Stimulated activated CD4-positive, alpha-beta T cell treated with anti-CD3 and anti-CD28 coated beads, Interleukin-1b, Interleukin-23, amount 100 ng/mL, for 1 hour (primary cell): ENCODE measurements at places on chromosomes 7 and 10.

DNA sequence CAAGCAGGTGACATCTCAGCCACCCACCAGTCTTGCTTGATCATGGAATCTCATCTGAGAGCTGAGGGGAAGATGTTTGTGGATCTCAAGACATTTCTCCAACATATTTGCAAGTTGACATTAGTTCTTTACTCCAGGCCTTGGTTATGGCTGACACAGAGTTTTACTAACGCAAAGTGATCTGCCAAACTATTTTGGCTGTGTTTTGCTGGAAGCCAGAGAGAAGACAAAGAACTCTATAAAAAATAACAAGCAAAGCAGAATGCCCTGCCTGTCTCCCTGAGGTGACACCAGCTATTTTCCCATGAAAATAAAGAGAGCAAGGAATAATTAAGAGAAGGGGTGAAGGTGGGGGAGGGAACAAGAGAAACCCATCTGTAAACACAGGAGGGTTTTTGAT lies 286.4 kb downstream of the WDR11 start:
- DNase-seq, result no peak

DNA sequence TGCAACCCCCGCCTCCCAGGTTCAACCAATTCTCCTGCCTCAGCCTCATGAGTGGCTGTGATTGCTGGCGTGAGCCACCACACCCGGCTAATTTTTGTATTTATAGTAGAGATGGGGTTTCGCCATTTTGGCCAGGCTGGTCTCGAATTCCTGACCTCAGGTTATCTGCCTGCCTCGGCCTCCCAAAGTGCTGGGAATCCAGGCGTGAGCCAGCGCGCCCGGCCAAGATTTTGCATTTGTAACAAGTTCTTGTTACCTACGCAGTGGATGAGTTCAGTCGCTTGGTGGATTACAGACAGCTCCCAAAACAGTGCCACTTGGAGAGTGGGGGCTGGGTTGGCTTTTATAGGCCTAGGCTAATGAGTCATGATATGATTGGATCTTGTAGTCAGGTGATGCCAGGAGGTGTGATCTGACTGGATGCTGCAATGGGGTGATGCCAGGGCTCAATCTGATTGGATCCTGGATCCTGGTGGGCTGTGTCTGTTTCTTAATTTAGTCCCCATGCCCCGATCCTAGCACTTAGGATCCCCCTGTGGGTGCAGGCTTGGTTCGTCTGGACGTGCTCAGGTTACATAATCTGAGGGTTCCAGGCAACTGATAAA lies 20.3 kb downstream of the SBDS start:
- DNase-seq, result no peak

- no peak for DNase-seq
These were observed 14.4 kb upstream of the TTYH3 start for GRCh38 chr7:2617325-2617905.

DNA sequence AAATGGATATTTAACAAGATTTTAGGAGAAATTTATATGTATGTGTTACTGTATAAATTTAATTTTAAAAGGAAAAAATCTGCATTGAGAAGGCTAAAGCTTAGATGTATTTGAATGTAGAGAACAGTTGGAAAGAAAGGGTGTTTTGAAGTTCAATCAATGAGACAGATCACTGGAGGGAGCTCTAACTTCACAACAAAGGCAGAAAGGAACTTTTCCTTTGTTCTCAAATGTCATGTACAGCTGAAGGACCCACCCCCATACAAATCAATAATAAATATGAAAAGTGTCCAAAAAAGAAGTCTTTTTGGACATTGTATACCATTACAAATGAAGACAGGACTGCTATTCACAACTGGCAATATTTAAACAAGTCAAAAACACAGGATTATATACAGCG lies 403.4 kb downstream of the DNAJB9 start:
- DNase-seq, result no peak

GRCh38 chr7:157513162-157513621 lies 176.4 kb downstream of the DNAJB6 start:
- no peak for DNase-seq

DNA sequence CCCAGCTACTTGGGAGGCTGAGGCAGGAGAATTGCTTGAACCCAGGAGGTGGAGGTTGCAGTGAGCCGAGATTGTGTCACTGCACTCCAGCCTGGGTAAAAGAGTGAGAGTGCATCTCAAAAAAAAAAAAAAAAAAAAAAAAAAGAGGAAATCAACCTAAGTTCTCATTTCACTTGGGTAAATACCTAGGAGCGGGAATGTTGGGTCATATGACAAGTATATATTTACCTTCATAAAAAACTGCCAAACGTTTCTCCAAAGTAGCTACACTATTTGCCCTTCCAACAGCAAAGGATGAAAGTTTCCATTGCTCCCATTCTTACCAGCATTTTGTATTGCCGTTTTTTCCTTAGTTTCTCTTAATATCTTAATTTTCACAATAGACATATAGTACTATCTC lies 9.8 kb downstream of the P4HA1 start:
- no peak for DNase-seq

GRCh38 chr7:6650521-6651011 lies 13.4 kb downstream of the ZNF316 start:
- no peak for DNase-seq

DNA sequence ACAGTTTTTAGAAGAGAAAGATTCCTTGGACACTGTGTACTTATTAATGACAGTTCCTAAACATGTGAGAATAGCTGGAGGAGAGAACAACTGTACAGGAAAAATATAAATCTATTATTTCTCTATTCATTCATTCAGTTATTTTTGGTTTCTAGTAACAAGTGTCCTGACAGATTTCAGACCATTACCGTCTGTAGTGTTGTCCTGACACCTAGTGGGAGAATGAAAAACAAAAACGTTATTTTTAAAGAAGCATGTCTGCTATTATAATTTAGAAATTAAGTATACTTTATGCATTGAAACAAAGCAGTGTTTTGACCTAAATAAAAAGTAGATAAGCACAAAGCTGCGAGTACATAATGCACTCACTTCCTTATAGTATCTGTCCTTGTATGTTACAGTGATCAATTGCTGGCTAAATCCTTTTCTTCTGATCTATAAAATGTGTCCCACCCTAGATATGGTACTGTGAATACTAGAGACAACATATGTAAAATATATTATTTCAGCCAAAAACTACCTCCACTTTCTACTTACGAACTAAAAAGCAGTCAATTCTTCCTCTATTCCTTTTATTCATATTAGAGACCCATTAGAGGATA lies 575.6 kb downstream of the ARL4A start:
- DNase-seq, result no peak

GRCh38 chr10:52757773-52758172 lies 14.8 kb downstream of the MBL2 start:
- DNase-seq, result no peak

DNA sequence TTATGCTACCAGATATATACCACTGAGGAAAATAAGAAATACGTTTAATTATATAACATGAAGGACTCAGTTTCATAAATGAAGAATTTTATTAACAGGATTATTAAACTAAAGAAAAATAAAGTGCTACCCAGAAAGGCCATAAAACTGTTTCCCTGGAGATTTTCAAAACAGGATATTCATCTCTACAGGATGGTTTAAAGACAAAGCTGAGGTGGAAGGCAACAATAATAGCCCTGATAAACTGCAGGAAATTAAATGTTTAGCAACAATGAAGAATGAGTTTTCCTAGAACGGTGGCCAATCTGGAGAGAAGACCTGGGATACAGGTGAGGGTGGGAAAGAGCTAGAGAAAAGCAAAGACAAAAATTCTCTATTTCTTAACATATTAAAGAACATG lies 11.9 kb downstream of the RHEB start:
- DNase-seq, result no peak

DNA sequence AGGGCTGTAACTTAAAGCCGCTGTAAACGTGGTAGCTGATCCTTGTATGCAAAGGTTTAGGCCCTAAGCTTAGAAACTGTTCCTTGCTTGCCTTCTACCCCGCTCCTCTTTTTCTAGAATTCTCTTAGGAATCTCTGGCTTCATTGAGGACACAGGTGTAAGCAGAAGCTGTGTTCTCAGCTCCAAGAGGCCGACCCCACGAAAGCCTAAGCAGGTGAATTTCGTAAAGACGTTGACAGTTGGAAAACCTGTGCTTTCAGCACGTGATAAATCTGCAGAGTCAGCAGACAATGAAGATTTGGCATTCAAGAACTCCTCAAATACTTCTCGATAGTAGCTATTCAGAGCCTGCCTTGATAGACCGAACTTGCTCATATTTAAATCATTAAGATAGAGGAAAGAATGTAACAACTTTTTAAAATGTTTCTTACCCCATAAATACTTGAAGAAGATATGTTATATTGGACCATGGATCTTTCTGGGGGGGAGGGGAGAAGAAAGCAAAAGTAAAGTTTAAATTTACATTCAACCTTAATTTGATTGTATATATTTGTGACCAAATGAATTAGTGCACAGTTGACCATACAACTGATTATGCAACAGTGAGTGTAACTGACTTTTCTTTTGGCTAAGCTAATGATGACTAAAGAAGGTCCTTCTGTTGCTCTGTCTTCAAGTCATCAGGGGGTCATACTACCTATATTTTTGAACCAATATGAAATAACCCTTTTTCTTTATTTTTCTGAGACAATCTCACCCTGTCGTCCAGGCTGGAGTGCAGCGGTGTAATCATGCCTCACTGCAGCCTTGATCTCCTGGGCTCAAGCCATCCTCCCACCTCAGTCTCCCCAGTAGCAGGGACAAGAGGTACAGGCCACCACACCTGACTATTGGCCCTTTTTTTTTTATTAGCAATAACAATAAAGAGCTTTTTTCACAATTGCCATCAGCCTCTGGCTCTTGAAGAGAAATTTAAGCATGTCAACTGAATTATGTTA lies 1.2 kb upstream of the GDI2 start:
- DNase-seq, result no peak

DNA sequence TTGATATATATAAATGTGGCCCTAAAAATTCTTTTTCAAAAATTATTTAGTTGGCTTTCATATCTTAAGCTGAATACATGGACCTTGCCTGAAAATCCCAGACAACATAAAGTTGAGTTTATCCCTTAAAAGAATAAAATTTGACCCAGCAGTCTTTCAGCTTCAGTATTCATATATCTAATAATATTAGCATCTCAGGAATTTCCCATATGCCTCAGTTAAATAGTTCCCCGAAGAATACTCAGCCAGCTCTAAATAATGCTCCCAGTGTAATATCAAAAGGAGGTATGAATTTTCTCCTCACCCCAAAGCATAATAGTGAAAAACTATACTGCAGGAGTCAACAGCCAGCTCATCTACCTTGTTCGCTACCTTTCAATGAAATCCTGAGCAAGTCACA lies 145.9 kb downstream of the CTNNA3 start:
- no peak for DNase-seq
